CD4-positive, alpha-beta T cell treated with Interleukin-17A for 4 hours (primary cell): ENCODE measurements at places on chromosomes 2 and 18.

- peak; percentile 50 for DNase-seq
Observed at GRCh38 chr2:64750001-64750816, 96.5 kb upstream of the SERTAD2 start.

DNA sequence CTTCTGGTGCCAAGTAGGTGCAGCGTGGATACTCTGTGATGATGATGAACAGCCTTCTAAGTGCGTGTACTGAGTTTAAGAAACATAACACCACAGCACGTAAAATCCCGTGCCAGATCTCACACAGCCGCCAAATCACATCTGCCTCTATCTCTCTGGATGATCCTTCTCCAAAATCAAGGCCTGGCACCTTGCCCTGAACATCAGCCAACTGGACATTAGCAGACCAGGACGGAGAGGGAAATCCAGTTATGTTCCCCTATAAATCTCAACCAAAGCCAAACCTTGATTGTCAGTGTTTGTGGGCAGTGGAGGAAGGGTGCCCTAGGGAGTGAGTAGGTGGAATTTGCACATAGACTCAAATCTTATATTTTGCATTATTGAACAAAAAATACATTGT lies 164.3 kb downstream of the MIB1 start:
- DNase-seq = no peak

GRCh38 chr18:63258749-63259566 lies 60.6 kb downstream of the BCL2 start:
- no peak for DNase-seq

DNA sequence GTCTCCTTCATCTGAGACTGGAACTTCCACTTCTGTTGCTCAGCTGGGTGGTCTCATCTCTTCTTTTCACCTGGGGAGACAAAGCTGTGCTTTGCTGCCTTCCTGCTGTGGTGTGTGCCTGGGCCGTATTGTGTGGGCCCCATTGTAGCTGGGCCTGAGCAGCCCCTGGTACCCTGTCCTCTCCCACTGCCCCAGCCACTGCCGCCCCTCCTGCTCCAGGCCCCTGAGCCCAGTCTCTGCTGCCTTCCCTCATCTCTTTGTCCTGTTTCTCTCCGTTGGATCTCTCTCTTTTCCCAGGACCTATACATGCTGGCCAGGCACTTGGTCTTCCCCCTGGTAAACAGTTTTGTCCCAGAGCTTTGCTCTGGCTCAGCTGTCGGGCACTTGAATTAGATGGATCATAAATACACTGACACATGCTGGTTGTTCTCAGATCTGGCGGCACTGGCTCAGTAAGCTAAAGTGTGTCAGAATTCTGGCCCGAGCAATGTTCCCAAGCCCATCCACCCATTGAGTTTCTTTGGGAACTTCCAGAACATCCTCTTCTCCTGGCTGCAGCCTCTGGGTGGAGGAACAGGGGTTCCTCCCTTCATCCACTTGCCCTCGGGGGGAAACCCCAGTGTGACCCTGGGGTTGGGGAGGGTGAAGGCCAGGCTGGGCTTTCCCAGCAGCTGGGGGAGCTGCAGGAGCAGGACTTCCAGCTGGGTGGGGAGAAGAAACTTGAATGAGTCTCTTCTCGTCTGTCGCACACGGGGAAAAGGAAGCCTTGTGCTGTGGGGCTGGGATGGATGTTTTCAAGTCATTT lies 99.0 kb downstream of the DGKD start:
- no peak for DNase-seq

- no peak for DNase-seq
Observed at GRCh38 chr2:177604271-177605065, 211.9 kb downstream of the AGPS start.

DNA sequence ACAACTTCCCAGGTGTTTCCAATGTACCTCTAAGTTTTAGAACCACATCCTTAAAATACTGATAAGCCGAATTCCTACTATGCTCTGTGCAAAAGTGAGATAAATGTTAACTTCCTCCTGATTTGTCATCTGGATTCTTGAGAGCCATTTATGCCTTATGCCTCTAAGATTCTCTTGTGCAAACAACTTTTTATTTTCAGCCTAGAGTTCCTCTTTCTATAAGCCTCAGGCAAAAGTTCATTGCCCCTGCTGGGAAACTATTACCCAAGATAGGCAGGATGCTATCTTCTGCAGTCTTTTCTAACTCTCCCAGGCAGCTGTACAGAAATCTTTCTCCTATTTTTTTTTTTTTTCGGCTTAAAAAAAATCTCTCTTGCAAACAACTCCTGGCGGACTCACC lies 216.1 kb downstream of the KCNJ3 start:
- no peak for DNase-seq

DNA sequence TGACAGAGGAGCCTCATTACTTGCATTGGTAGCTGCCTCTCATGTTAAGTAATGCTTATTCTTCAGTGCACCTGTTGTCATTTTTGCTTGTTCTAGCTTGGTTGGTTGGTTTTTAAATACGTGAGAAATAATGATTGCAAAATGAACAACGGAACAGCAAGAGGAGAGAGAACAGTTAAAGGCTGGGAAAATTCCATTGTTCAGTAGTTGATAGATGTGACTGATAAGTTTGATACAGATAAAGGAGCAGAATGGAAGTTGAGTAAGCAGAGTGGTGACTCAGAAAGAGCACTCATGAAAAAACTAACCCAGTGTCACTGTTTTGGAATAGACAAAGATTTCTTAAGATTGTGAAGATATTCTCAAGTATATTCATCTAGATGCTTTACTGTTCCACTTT lies 50.5 kb downstream of the MTA3 start:
- no peak for DNase-seq

DNA sequence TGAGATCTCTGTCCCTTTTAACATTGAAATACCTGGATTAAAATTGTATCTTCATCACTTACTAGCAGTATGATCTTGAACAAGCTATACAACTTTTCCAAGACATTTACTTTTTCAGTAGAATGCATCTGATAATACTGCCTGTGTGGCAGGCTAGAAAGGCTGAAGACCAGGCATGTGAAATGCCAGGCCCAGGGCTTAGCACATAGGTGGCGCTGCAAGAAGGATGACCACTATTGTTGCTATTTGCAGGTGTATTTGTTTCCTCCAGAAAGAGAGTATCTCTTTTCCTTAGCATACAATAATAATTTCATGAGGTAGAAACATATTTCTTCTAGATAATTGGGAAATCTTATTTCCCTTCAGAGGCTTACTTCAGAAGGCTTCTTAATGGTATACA lies 331.3 kb downstream of the THSD7B start:
- no peak for DNase-seq

DNA sequence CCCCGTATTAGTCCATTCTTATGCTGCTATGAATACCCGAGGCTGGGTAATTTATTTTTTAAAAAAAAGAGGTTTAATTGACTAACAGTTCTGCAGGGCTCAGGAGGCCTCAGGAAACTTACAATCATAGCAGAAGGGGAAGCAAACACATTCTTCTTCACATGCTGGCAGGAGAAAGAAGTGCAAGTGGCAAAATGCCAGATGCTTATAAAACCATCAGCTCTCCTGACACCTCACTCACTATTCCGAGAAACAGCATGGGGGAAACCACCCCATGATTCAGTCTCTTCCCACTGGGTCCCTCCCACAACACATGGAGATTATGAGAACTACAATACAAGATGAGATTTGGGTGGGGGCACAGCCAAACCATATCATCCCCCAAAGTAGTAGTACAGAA lies 2148.5 kb upstream of the PIK3C3 start:
- no peak for DNase-seq

GRCh38 chr2:118246726-118247125 lies 158.5 kb downstream of the INSIG2 start:
- DNase-seq = no peak

- DNase-seq = no peak
Observed at GRCh38 chr18:74530584-74530862, 3.8 kb upstream of the CNDP1 start.

DNA sequence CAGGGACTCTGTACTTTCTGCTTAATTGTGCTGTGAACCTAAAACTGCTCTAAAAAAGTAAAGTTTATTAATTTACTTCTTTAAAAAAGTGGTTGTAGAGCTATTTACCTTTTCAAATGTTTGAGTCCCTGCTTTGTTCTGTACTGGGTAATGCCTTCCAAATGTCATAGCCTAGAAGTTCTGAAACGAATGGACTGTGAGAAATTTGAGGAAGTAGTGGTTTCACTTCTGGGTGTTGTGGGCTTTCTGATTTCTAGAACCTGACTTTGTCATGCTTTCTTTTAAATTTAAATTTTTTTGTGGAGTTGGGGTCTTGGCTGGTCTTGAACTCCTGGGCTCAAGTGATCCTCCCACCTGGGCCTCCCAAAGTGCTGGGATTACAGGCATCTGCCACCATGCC lies 44.6 kb downstream of the SMAD4 start:
- no peak for DNase-seq

- DNase-seq = no peak
Observed at GRCh38 chr18:31241425-31241824, 76.5 kb upstream of the DSG1 start.

GRCh38 chr2:240499309-240500301 lies 58.2 kb downstream of the ANKMY1 start:
- no peak for DNase-seq

DNA sequence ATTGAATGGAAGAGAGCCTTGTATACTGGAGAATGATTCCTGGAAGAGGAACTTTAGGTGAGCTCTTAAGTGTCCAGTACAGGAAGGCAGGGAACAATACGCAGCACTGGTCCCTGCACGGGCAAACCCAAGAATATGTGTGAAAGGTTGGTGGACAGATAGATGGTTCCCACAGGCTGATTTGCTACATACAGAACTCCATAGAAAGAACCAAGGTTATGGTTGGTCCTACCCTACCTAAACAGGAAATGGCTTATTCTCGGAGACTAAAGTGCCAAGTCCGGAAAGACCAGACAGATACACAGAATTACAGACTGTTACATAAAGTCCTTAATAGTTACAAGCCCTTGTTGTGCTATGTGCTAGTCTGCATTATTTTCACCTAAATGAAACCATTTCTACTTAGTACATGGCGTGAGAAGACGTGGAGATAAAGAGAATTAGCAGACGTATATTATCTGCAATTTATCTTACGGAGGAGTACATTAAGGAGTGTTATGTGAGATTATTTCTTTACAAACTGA lies 1.2 kb downstream of the REV1 start:
- DNase-seq = no peak

DNA sequence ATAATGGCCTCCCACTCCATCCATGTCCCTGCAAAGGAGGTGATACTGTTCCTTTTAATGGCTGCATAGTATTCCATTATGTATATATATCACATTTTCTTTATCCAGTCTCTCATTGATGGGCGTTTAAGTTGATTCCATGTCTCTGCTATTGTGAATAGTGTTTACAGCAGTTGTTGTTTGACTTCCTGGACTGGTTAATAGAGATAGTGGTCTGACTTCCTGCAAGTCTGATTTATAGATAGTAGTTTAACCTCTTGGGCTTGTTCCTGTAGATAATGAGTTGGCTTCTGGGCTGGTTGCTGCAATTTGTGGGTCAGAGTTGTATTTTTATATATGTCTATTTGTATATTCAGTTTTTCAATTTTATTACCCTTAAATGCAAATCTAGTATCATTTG lies 145.4 kb downstream of the ARL6IP6 start:
- DNase-seq = no peak

GRCh38 chr2:235026649-235027557 lies 75.1 kb downstream of the SH3BP4 start:
- DNase-seq = no peak

GRCh38 chr2:236119003-236119402 lies 49.2 kb downstream of the GBX2 start:
- no peak for DNase-seq

GRCh38 chr2:75666911-75667310 lies 20.3 kb downstream of the MRPL19 start:
- DNase-seq = no peak

- DNase-seq = no peak
Observed at GRCh38 chr2:67041051-67041450, 356.1 kb upstream of the ETAA1 start.
